ENCODE measurements at places on chromosomes 16 and 17. TPM values are rescaled to one million over a fixed set of nuclear protein-coding genes. Genes with fewer than 3 reads are reported as not detected.
A peak's percentile ranks its signal among the peaks of the same experiment; 100 is the strongest.

GRCh38 chr16:49275050-49275730, 6.4 kb downstream of the CBLN1 start:
- no peak for DNase-seq

DNA sequence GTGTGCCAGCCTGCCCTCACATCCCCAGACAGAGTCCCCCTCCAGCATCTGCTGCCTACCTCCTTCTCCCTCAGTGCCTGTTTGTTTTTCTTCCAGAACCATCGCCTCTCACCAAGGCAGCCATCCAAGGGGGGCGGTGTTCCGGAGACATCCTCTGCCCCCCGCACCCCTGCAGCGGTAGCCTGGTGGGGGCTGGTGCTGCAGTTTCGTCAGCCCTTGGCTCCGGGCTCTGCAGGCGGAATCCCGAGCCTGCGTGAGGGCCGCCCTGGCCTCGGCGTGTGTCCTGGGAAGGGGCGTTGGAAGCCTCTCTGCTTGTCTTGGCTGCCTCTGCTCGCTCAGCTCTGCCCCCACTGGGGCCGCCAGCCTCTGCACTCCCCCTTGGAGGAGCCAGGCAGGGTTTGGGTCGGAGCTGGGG, 126.0 kb upstream of the CIBAR2 start:
- DNase-seq = peak; percentile 73

Gene SLC12A3
- 0.11 TPM for total RNA-seq

Gene ITGAL
- total RNA-seq = 6.7 TPM

Gene ZNF688
- total RNA-seq = 16.6 TPM

Measured in left colon (tissue), 2 donors.